Bronchial epithelial cell (primary cell): ENCODE measurements at places on chromosomes 16 and 17.

DNA sequence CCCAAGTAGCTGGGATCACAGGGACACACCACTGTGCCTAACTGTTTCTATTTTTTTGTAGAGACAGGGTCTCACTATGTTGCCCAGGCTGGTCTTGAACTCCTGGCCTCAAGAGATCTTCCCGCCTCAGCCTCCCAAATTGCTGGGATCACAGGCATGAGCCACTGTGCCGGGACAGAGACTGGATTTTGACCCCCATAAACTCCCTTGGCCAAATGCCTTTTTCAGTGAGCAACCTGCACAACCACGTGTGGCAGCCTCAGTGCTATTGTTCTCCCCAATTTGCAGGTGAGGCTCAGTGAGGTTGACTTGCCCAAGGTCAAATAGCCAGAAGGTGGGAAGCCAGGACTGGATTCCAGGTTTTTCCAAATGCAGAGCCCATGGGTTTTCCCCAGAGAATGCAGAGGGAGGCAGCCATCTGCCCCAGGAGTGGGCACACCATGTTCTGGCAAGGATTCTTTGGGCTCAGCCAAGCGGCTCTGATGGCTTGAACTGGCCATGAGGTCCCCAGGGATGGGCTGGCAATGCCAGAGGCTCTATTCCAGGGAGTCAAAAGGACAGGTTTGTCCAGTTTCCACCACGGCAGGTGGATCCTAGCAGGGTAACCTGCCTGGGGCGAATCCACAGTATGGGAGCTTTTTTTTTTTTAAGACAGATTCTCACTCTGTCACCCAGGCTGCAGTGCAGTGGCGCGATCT is 1.8 kb downstream of the IL27 start:
- DNase-seq, result no peak

GRCh38 chr16:50434872-50435478 is 66.2 kb upstream of the BRD7 start:
- DNase-seq, result no peak

DNA sequence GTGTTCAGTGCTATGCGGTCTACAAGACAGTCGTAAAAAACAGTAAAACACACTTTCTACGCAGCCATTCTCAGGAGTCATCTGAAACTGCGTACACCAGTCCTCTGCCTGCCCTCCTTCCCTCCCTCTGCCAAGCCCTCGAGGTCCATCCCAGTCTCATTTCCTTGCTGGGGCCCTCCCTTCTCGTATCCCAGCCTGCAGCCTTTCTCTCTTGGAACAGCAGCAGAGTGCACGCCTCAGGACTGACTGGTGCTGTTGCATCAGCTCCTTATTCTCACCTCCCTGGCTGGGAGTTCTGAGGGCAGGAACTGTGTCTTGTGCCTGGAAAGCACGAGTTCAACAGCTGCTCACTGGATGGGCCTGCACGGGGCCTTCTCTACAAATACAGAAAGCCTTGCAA is 12.5 kb downstream of the FAHD1 start:
- DNase-seq, result no peak

- DNase-seq, result no peak
Observed at GRCh38 chr16:75250809-75251279, 580 bp downstream of the BCAR1 start.

GRCh38 chr16:22217890-22218730 is 12.0 kb downstream of the EEF2K start:
- DNase-seq, result no peak

DNA sequence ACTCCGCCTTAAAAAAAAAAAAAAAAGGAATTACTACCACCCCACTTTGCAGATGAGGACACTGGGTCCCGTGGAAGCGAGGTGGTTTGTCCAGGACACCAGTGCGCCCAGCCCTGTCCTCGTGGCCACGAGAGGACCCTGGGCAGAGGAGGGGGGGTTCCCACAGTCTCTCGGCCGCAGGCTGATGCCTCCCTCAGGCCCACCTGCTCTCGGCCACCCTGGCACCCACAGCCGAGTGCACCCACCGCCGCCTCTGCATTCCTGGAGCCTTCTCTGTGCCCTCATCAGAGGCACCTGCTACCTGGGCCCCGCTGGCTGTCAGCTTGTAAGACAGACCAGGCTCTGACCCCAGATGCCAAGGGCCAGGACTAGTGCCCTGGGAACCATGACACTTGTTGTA is 28.1 kb upstream of the PVALEF start:
- DNase-seq, result no peak

- no peak for DNase-seq
Observed at GRCh38 chr16:84914273-84914672, 94.5 kb downstream of the CRISPLD2 start.
